RCC 7860 (cell line): ENCODE measurements at places on chromosomes 2 and 18.

- DNase-seq, result no peak
Measured at GRCh38 chr18:335733-336132, 67.9 kb upstream of the THOC1 start.

DNA sequence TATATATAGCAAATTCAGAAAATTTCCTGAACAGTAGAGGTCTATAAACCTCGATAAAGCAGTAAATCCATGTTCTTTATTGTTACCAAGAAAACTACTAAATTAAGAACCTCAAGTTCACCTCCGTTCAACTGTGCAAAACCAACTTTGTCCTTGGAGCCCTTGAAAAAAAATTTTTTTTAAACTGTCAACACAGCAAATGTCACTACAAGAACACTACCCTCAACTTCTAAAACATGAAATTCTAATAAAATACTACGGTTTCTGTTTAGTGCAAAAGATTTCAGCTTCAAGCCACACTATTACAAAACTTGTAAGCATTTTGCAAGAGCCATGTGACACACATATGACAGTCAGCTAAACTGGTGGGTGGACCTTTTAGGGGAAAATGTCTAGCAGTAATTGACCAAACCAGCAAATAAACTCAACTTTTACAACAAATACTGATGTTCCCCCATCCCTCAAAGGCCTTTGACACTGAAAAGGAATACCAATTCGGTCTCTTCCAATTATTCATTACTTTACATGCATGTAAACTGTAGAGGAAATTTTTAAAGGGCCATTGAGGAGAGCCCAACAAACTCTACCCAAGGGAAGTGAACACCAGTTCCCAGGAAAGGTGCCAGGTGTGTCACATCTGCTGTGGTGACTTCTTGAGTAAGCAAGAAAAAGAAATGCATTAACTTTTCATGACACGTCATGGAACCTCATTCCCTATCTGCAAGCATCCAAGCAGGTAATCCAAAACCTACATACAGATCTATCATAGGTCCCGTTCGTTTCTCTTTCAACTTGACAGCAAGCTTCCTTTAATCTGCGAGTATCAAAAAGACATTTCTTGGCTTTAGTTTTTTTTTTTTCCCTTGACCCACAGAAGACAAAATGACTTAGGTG is 1.4 kb downstream of the RAB1A start:
- DNase-seq, result no peak

- no peak for DNase-seq
Measured at GRCh38 chr18:6294148-6294784, 120.4 kb downstream of the L3MBTL4 start.

GRCh38 chr2:160015746-160016145 is 46.7 kb downstream of the PLA2R1 start:
- DNase-seq, result no peak

DNA sequence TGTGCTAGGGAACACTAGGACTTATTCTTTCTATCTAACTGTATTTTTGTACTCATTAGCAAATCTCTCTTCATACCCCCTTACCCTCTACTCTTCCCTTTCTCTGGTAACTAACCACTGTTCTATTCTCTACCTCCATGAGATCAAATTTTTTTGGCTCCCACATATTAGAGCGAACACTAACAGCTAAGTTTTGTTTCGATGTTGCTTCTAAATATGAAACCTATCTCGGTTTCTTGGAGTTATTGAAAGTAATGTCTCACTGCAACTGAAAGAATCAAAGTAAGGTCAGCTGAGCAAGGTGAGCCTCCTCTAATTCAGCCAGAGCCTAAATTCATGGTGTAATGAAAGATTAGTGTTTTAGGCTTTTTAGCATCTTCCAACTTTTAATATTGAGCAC is 957.6 kb downstream of the CPS1 start:
- no peak for DNase-seq

GRCh38 chr2:174846218-174846617 is 81.9 kb upstream of the CHRNA1 start:
- DNase-seq, result no peak

DNA sequence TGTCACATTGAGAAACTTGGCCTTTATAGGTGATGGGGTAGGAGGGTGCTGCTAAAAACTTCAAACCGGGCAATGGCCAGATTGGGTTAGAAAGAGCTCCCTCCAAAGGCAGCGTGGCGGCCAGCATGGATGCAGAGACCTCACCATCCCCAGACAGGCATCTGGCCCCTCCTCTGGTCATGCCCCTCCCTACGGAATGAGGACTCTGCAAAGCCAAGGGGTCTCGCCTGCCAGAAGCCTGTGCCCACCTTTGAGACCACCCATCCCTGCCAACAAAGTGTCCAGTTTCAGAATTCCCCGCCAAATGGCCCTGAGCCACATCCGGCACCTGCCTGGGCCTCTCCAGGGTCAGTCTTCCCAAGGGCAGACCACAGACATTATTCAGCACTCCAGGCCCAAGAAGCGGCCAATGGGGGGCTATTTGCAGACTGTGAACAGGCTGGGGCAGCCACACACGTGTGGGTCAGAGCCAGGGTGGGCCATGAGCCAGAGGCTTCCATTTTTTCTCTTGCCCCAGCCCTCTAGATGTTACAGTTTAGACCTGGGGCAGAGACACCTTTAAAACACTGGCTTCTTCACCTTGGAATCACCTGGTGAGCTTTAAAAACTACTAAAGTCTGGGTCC is 4.2 kb upstream of the ATP6V1B1 start:
- DNase-seq, result no peak

DNA sequence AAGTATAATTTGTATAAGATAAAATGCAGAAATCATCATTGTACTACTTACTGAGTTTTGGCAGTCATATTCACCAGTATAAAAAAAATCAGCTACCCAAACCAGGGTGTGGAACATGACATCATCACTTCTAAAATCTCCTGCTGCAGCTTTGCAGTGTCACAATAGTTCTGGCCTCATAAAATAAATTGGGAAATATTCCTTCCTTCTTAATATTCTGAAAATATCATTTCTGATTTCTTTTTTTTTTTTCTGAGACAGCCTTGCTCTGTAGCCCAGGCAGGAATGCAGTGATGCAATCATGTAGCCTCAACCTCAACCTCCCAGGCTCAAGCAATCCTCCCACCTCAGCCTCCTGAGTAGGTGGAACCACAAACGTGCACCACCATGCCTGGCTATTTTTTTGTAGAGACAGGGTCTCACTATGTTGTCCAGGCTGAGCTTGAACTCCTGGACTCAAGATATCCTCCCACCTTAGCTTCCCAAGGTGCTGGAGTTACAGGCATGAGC is 101.4 kb downstream of the TMEM18 start:
- no peak for DNase-seq
